Hindlimb muscle (tissue), 1 donor: ENCODE measurements at places on chromosomes 4 and X.

- no peak for DNase-seq
Measured at GRCh38 chr4:14636563-14636962, 365.7 kb upstream of the CPEB2 start.

DNA sequence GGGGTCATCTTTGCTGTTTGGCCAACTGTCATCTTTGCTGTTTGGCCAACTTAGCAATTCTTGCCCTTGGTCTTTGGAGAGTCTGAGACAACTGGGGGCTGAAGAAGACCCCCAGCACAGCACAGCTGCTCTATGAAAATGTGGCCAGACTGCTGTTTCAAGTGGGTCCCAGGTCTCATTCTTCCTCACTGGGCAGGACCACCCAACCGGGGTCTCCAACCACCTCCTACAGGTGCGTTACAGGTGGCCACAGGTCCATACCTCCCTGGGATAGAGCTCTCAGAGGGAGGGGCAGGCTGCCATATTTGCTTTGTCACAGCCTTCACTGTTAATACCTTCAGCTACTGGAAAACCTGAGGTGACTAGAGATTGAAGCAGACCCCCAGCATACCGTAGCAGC is 82.1 kb upstream of the TCEAL2 start:
- no peak for DNase-seq

DNA sequence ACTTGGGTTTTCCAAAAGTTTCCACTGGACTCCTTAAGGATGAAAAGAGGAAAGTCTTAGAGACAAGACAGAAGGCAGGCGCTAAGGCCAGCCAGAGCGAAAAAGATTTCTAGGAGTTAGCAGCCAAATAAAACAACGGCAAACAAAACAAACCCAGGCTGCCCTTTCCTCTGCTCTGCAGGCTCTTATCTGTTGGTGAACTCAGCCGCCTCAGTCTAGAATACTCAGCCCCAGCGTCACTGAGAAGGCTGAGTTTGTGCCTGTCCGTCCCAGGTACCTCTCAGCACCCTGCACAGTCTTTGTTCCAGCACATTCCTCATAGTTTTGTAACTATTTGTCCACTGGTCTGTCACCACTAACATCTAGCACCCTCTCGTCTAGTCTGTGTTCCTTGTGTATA is 75.6 kb upstream of the FAM9C start:
- no peak for DNase-seq

- DNase-seq: no peak
Measured at GRCh38 chrX:2423899-2424298, 76.9 kb downstream of the DHRSX start.

DNA sequence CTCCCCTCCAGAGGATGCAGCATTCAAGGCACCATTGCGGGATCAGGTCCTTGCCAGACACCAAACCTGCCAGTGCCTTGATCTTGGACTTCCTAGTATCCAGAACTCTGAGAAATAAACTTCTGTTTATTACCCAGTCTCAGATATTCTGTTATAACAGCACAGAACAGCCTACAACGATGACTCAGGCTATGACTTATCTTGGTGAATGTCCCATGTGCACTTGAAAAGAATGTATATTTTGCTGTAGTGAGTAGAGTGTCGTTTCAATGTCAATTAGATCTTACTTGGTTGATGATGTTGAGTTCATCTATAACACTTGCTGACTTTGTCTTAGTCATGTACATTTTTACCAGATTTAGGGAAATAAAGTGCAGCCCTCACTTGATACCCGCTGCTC is 34.5 kb upstream of the PGRMC1 start:
- no peak for DNase-seq

DNA sequence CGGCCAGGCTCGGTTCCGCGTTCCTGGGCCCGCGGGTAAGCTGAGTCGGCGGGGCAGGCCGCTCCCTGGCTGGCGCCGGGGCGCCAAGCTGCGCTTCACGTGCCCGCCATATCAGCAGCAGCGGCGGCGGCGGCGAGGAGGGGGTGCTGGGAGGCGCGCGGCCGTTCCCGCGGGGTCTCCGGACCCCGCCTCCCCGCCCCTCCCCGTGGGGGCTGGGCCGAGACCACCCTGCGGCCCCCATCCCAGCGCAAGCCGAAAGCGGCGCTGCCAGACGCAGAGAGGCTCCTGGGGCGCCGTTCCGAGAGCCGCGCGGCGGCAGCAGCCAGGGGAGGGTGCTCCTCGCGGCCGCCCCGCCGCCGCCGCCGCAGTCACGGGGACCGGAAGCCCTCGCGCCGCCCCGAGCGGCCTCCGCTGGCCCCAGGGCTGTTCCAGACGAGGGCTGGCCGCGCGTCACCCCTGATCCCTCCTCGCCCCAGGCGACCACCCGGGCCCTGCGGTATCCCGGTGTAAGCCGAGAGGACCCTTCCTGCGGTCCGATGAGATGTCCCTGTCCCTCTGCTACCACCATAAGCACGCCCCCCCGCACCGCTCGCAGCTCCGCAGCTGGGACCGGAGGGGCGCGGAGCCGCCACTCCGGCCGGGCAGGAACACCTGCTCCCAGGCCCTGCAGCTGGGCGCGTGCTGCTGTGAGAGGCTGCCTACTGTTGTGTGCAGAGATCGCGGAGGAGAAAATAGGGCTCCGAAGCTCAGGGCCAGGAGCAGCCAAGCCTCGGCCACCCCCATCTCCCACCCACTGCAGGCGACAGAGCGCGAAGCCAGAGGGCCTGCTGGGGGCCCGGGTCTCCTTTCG is 7.5 kb upstream of the BCOR start:
- no peak for DNase-seq

- peak; percentile 7 for DNase-seq
Measured at GRCh38 chr4:89379511-89380044, 72.0 kb upstream of the GPRIN3 start.
